Activated CD8-positive, alpha-beta memory T cell treated with anti-CD3 and anti-CD28 coated beads for 4 hours (primary cell): ENCODE measurements at places on chromosomes 2 and 18.
A peak's percentile ranks its signal among the peaks of the same experiment; 100 is the strongest.

DNA sequence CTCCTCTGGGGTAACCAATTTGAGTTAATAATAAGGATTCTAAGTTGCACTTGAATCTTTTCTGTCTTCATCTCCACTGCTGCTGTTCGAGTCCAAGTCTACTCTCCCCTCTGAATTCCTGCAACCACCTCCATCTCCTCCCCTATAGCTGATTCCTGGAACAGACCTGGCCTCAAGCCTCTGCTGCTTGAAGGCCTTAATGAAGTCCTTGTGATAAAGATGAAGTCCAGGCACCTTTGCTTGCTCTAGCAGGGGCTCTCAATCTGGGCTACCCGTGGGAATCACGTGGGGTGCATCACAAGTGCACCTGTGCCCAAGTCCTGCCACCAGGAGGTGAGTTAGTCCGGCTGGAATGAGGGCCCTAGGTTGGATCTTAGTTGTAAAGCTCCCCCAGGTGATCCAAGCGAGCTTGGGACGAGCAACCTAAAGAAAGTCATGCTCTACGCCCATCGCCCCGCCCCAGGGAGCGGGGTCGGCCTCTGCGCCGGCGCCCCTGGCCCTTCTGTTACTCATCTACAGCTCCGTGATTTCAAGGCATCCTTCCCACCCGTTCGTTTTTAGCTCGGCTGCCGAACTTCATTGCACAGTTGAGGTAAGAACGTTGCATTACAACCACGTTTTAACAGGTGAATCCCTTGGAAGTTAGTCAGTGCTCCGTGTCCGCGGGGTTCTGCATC lies 905 bp upstream of the IAH1 start:
- peak; percentile 3 for DNase-seq

DNA sequence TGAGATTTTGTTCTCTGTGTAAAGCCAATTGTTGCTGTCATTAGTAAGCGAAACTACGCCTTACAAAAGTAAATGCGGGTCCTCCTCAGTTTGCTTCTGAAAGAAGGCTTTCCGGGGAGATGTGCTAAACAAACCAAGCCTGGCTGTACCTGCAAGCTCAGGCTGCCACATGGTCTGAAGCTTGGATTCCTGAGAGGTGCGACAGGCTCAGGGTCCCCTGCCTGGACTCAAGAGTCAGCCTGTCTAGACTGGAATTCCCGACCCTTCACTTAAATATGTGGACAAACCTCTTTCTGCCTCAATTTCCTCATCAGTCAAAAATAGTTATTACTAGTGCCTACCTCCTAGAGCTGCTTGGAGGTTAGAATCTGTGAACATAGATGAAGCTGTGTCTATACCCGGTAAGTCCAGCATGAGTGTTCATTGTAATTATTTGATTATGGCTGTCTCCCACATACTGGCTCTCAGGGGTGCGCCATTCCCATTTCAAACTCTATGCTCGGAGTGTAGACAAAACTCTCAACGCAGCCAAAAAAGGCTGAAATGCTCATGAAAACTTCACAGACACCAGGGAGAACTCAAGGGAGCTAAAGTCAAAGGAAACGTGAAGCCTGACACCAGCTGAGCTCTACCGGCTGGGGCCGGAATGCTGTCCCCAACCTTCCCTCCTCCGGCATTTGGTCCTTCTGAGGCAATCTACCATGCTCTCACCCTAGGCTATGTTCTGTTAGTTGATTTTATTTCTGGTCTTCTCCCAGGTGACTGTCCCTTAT lies 31.4 kb downstream of the SOWAHC start:
- DNase-seq = no peak

- DNase-seq = no peak
Measured at GRCh38 chr2:88187038-88187676, 17.0 kb downstream of the THNSL2 start.

DNA sequence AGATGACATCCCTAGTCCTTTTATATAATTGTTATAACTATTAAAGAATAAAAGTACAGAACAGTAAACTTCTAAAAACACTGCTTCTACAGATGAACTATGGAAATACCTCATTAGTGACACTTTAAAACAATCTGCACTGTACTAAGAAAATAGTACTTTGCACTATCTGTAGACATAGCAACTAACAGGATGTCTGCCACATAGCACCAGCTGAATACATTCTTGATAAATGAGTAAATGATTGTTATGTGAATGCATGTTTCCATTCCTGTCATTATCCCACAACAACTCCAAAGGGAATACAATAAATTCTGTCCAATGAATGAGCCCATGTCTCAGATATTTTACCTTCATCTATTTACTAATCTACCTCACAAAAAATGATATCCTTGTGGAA lies 115.3 kb upstream of the SLC35G4 start:
- DNase-seq = no peak

DNA sequence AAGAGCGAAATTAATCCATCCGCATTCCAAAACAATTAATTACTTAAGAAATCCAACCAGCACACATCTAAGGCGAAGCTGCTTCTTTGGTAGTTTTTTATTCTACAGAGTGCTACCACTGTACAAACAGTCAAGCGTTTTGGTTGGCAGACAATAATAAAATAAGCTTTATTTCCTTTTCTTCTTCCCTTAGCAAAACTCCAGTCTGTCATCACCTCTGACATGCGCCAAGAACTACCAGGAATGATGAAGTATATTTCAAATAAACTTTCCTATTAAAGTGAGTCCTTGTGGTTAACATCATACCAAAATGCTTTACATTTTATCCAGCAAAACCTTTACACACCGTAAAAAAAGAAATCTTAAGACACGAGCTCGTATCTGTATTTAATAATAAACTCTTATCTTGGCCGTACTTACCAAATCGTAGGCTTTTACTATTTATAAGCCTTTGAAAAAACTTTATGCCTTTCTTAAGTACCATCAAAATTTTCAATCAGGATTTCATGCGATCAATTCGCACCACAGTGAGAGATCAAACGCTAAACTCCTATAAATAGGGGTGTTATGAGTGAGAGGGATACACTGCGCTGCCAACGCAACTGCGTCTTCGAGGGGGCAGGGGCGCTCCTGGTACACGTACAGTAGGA lies 1.3 kb downstream of the ATL2 start:
- no peak for DNase-seq

GRCh38 chr2:146451972-146452371 lies 1392.9 kb upstream of the ACVR2A start:
- DNase-seq = no peak

- DNase-seq = no peak
Measured at GRCh38 chr18:22385718-22386117, 32.0 kb downstream of the CTAGE1 start.
